Muscle of leg (tissue), 16 donors: ENCODE measurements at places on chromosomes 5 and 9.

DNA sequence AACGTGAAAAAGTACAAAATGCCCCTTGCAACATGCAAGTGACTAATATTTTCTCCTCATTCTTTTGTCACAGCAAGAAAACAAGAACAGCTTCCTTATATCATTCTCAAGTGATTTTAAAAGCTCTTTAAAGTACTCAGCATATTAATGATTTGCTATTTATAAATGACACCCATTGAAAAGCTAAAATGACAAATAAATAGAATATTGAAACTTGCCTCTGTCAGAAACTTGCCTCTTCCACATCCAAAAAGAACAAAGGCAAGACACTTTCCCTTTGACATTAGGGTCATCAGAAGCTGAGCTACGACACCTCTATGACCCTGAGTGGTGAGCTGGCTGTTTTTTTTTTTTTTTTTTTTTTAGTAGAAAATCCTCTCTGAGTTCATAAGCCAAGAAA, 339.6 kb upstream of the ITGA1 start:
- no peak for DNase-seq

DNA sequence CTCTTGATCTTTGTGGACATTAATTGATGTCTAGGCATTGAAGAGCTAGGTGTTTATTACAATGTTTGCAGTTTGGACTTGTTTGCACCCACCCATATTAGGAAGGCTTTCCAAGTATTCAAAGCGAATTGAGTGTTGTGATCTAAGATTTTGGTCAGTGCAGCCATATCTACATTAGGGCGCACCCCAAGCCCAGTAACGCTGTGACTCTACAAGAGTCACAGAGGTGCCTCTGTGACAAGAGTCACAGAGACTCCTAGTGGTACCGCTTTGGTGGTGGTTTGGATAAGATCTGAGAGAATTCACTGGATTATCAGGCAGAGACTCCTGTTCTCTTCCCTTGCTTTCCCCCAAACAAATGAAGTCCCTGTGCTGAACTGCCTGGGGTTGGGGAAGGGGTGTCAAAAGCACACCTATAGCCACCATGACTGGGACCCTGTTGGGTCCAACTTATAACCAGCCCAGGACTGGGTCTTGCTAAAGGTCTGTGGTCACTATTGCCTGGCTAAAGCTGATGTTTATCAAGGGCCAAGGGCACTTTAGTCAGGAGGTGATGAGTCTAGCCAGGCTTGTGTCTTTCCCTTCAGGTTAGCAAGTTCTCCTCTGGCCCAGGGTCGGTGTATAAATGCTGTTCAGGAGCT, 114.1 kb upstream of the RIOK2 start:
- DNase-seq, result peak; percentile 50

DNA sequence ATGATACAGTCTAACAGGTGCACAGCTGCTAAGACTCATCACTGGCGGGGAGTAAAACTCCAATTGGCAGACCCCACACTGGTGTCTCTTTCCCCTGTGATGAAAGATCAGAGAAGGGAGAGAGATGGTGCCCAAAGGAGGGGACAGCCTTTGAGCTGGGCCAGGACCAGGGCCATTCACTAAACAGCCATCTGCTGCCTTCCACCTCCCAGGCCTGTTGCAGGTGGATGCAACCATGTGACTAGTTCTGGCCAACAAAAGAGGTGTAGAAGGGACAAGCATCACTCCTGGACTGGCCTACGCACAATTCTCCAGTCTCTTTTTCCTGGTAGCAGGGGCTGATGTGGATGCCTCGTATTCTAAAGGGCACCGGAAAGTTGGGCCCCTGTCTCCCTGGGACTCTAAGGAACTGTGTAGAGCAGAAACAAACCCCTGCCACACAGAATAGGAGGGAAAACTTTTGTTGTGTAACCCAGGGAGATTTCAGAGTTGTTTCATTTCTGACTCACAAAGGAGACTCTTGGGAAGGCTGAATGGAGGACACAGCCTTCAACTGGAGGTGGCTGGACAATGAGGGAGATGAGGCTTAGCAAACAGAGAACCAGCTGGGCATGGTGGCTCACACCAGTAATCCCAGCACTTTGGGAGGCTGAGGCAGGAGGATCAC, 26.9 kb downstream of the TNIP1 start:
- DNase-seq, result no peak

DNA sequence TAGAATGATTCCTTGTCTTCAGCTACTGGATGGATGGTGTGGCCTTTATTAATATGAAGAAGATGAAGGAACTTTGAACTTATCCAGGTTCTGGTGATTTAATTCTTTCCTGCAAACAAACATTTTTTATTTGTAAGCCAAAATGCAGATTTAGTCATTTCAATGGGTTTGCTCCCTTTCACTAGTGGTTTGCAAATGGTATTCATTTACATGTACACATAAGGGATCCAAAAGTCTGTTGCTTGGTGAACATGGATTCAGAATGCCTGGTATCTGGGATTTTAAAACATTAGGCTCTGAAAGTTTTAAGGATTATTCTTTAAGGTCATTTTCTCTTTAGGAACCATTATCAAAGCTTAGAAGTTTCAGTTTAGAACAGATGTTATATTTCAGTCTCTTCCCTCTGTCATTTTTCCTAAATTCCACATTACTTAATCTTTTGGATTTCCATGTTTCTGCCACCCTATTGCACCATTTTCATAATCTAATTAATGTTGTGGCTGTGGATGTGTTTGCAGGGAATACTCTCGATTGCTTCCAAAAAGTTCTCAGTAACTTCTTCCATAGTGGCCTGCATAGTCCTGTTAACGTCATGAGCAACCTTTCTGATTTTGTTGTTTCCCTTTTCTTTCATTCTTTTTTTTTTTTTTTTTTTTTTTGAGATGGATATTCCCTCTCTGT, 10.1 kb downstream of the TTC1 start:
- DNase-seq, result no peak

GRCh38 chr9:90517103-90517502, 125.5 kb downstream of the DIRAS2 start:
- DNase-seq, result peak; percentile 11

DNA sequence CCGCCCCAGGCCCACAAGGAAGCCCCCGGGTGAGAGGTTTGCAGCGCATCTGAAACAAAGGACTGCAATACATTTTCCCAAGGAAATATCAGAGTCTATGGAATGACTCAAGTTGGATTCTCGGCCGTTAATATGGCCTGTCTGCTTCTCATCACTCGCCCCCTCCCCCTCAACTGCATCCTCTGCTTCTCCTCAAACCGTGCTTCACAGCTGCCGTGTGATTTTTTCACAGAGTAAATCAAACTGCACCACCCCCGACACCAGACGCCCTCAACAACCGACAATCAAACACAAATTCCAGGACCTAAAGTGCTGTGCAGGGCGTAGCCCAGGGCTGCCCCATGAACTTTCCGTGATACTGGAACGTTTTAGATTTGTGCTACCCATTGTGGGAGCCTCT, 176.9 kb downstream of the ROR2 start:
- DNase-seq, result no peak
